ENCODE measurements at places on chromosomes 7 and 10.

GRCh38 chr7:4205828-4206227 lies 476.3 kb upstream of the FOXK1 start:
- DNase-seq: no peak

GRCh38 chr7:81036057-81036456 lies 117.2 kb upstream of the SEMA3C start:
- DNase-seq: no peak

GRCh38 chr7:94170836-94171235 lies 166.7 kb upstream of the BET1 start:
- DNase-seq: no peak

GRCh38 chr7:74013539-74014272 lies 14.3 kb upstream of the ELN start:
- no peak for DNase-seq

DNA sequence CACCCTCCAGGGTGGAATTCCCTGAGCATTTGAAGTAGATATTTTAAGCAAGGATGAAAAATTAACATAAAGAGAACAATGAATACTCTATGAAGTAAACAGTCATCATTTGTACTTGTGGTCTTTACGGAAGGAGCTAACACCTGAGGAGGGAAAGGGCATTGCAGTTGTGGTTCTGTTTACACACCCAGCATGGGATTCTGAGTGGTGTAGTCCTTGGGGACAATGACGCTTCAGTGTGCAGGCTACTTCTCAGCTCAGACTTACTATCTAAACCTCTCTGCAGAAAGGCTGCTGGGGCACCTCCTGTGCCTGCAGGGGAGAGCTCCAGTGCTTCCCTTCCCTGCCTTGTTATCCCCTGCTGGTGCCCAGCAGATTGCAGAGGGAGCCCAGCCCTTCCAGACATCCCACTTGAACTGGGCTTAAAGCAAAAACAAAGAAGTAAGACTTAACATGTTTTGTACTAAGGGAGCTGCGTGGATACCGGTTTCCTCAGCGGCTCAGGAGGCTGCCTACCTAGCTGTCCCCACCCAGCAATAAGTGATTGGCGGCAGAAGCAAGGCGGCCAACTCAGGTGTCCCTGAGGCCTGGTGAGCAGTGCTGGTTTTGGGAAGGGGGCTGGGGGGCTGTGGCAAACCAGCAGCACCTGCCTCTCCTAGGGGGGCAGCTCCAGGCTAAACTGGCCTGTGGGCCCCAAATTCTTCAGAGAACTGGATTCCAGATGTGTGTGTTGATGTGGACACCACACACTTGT lies 89.1 kb downstream of the CELF2 start:
- no peak for DNase-seq

- no peak for DNase-seq
These were observed 22.1 kb downstream of the HSPA12A start for GRCh38 chr10:116720241-116720643.

GRCh38 chr10:79498291-79498829 lies 14.0 kb upstream of the EIF5AL1 start:
- DNase-seq: no peak

DNA sequence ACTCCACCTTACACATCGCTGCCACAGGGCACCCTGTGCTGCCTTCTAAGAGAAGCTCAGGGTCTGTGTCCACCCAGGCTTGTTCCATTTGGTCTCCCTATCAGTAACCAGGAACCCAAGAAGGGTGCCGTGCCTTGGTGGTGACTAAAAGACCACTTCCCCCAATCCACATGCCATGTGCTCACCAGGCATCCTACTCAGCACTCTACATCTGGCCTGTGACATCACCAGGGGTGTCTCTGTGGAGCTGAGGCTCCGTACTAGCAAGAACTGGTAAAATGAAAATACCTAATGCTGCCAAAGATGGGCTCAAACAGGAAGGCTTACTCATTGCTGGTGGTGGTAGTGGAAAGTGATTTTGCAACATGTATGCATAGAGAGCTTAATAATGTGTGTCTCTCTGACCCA lies 19.0 kb upstream of the C10orf71 start:
- DNase-seq: peak; percentile 30

DNA sequence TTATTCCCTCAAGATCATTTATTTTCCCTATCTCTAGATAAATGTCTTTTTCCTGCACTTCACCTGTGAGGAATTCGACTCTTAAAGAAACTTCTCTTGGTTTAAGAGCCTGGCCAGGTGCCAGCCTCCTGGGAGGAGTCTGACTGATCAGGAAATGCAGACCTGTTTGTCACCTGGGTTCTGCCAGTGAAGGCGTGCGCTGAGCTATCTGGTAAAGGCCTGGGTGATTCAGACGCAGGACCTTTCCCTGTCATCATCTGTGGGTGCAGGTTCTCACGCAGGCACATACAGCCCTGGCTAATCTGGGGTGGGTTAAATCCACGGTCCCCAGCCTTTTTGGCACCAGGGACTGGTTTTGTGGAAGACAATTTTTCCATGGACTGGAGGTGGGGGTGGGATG lies 65.3 kb upstream of the AQP1 start:
- no peak for DNase-seq

- no peak for DNase-seq
These were observed 15.8 kb downstream of the MACC1 start for GRCh38 chr7:20201380-20201779.

DNA sequence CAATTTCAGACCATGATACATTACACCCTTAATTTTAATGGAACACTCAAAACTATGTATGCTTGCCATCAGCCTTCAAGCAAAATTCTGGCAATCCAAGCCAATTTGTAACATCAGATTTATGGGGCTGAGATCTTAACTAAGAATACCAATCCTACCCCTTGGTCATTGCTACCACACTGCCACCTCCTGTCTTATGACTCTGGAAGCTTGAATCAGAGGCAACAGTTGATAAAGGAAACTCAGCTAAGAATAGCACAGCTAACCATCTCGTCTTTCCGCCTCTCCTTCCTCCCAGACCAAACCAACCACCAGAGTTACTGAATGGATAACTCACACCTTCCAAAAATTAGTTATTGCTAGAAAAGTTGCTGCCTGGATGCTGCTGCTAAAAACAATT lies 7.4 kb downstream of the IGF2BP3 start:
- DNase-seq: no peak

- DNase-seq: no peak
These were observed 139.7 kb upstream of the ABCB5 start for GRCh38 chr7:20475756-20476155.

GRCh38 chr10:42937649-42938180 lies 139.2 kb upstream of the RET start:
- no peak for DNase-seq

DNA sequence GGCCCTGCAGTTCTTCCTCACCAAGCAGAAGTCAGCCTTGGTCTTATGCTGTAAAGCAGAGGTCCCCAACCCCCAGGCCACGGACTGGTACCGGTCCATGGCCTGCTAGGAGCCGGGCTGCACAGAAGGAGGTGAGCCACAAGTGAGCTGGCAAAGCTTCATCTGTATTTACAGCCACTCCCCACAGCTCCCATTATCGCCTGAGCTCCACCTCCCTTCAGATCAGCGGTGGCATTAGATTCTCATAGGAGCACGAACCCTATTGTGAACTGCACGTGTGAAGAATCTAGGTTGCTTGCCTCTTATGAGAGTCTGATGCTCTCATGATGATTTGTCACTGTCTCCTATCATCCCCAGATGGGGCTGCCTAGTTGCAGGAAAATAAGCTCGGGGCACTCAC lies 87.6 kb upstream of the NEBL start:
- no peak for DNase-seq

- no peak for DNase-seq
These were observed 44.5 kb upstream of the AGR3 start for GRCh38 chr7:16926283-16926682.

GRCh38 chr7:77838929-77839491 lies 40.4 kb downstream of the PHTF2 start:
- no peak for DNase-seq

- no peak for DNase-seq
These were observed 58.3 kb upstream of the KDM7A start for GRCh38 chr7:140235114-140235513.

GRCh38 chr7:112869111-112869774 lies 79.0 kb upstream of the TMEM168 start:
- no peak for DNase-seq

DNA sequence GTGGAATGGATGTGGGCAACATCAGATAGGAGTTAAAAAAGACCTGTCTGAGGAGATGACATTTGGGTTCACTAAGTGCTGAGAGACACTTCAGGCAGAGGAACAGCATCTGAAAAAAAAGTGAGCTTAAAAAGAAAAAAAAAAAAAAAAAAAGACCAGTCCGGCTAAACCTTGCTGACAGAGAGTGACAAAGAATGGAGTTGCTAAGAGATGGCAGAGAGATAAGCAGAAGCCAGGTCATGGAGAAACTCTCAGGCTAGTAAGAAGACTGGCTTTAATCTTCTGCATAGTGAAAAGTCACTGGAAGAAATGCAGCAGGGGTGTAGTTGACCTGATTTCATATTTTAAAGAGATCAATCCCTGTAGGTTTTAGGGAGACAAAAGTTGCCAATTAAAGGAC lies 711.1 kb upstream of the SEMA3D start:
- DNase-seq: no peak

DNA sequence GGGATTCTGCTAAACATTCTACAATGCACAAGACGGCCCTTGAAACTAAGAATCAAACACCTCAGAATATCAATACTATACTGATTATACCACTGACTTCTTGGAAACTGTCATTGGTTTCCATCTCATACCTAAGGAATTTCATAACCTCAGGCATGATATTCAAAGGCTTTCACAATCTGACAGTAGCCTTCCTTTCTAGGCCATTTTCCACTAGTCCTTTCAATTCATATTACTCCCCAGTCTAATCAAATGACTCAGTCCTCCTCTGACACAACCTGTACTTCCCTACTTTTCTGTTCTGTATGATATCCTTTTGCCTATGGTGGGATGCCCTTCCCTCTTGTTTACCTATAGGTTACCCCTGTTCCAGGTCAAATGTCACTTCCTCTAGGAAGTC lies 48.3 kb downstream of the CSTF2T start:
- DNase-seq: peak; percentile 26

- DNase-seq: no peak
These were observed 3.0 kb downstream of the RET start for GRCh38 chr10:43079856-43080255.

GRCh38 chr7:64947252-64948000 lies 43.4 kb downstream of the ZNF117 start:
- DNase-seq: no peak

GRCh38 chr10:1499359-1499957 lies 237.9 kb downstream of the ADARB2 start:
- no peak for DNase-seq

- no peak for DNase-seq
These were observed 29.0 kb downstream of the MRC1 start for GRCh38 chr10:17838080-17838648.

DNA sequence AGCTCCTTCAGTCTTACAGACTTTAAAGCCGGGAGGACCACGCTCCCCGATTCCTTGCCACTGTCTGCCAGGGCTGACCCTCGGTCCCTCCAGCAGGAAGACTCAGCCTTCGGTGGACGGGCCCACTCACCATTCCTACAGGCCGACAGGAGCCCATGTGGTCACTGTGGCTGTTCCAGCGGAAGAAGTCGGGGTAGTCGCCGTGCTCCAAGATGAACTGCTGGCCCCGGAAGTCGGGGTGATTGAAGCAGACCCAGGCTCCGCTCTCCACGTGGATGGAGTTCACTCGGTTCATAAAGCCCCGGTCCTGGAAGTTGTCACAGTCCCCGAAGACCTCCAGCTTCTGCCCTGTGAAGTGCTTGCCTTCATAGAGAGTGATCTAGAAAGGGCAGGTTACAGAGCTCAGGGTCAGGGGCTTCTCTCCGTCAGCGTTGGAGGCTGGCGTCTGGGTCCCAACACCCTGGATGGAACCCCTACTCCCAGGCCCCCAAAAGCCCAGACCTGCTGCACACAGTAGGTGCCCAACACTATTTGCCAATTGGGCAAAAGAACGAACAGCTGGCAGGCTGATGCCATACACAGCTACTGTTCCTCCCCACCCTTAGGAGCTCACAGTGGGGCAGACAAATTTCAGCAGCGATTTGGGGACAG lies 1.9 kb downstream of the CRYGN start:
- no peak for DNase-seq

GRCh38 chr7:90856351-90857070 lies 260.4 kb downstream of the CDK14 start:
- DNase-seq: no peak

DNA sequence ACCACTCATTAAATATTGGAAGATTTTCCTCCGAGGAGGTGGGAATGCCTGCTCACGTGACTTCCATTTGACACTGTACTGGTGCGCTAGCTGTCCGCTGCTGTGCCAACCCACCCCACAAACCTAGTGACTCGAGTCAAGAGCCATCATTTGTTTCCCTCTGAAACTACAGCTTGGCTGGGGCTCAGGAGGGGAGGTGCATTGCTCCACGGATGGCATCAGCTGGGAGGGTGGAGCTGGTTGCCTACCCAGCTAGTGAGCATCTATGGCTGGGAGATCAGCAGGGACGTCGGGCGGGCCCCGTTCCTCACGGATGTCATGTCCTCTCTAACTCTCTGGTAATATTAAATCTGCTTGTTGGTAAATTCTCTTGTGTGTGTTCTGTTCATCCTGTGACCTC lies 9.5 kb upstream of the FOXL3 start:
- no peak for DNase-seq

GRCh38 chr10:126945351-126946030 lies 40.3 kb downstream of the DOCK1 start:
- DNase-seq: no peak

All from fibroblast of skin of left quadriceps (primary cell).